Caco-2 (cell line): ENCODE measurements at places on chromosomes 7 and 10. TPM values are rescaled to one million over a fixed set of nuclear protein-coding genes. Genes with fewer than 3 reads are reported as not detected.

Gene ECHDC3
- total RNA-seq, result 27.9 and 30.1 TPM in 2 replicates

Gene PSD
- 2.8 and 3.8 TPM in 2 replicates for total RNA-seq

GRCh38 chr7:128323040-128323439 is 20.7 kb downstream of the RBM28 start:
- no peaks in the 10 kb centered on the region for H3K4me1 ChIP-seq
- DNase-seq, result no peak
- H3K36me3 ChIP-seq, result no peaks in the 10 kb centered on the region; the same call in 1 of the 2 replicates
- H3K27ac ChIP-seq, result no peak overlapping the region

- no peak overlapping the region for H3K27ac ChIP-seq
- no peaks in the 10 kb centered on the region for H3K4me1 ChIP-seq
- H3K27me3 ChIP-seq, result no peaks in the 10 kb centered on the region
- H3K36me3 ChIP-seq, result no peaks in the 10 kb centered on the region
- H3K4me3 ChIP-seq, result no peak overlapping the region
Observed at GRCh38 chr7:28874001-28874400, 84.1 kb downstream of the TRIL start.

- no peaks in the 10 kb centered on the region for H3K36me3 ChIP-seq
- no peak overlapping the region for H3K27ac ChIP-seq
- no peak for DNase-seq
- H3K27me3 ChIP-seq, result no peaks in the 10 kb centered on the region
Observed at GRCh38 chr10:122995936-122996335, 12.7 kb downstream of the IKZF5 start.

DNA sequence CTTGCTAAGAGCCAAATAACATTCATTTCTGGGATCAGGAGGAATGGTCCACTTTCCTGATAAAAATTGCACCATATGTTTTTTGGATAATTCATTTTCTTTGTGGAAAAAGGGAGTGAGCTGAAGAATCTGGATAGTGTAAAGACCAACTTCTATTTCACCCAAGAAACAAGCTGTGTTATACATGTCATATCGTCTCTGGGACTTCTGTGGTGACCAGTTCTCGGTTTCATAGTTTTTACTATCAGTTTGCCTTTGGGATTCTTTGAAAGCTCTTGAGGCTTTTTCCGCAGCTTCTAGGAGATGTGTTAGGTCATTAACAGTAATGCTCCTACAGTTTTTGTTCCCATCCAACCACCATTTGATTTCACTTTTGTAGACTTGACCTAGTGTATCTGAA is 14.4 kb upstream of the SAMD9 start:
- H3K27ac ChIP-seq, result no peak overlapping the region
- no peaks in the 10 kb centered on the region for H3K4me1 ChIP-seq
- DNase-seq, result no peak
- H3K27me3 ChIP-seq, result no peaks in the 10 kb centered on the region

DNA sequence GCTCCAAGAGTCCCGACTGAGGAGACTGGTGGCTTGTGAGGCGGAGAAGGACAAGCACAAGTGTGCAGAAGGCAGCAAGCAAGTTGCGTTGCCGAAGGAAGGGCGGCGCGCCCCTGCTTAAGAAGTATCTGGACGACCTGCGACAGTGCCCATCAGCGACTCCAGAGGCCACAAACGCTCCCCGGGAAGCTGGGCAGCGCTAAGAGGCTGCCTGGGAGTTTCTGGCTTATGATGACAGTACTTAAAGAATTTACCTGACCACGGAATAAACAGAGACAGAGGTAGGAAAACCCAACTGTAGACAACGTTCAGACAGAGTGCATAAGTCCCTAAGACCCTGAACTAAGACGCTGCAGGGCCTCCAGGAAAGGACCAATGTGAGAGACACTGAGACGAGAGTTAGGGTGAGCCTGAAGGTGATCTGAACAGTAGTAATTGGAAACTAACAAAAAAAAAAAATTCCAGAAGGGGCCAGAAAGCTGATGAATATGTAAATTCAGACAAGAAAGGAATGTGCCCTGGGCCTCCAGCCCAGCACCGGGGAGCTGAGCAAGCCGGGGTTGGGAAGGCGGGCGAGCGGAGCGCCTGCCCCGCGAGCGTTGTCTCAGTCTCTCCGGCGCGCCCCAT is 1.0 kb downstream of the OSBPL3 start:
- no peaks in the 10 kb centered on the region for H3K27me3 ChIP-seq
- DNase-seq, result peak; percentile 40
- peak overlapping the region; percentile 72 for H3K27ac ChIP-seq
- H3K4me3 ChIP-seq, result peak overlapping the region; percentile 78

- H3K4me1 ChIP-seq, result no peaks in the 10 kb centered on the region
- DNase-seq, result no peak
- no peak overlapping the region for H3K4me3 ChIP-seq
Observed at GRCh38 chr7:40698921-40699260, 564.1 kb downstream of the SUGCT start.
